ENCODE measurements at places on chromosomes 7 and 10. TPM values are rescaled to one million over a fixed set of nuclear protein-coding genes. Genes with fewer than 3 reads are reported as not detected.

- no peak for DNase-seq
Observed at GRCh38 chr7:36736899-36737211, 12.6 kb upstream of the AOAH start.

DNA sequence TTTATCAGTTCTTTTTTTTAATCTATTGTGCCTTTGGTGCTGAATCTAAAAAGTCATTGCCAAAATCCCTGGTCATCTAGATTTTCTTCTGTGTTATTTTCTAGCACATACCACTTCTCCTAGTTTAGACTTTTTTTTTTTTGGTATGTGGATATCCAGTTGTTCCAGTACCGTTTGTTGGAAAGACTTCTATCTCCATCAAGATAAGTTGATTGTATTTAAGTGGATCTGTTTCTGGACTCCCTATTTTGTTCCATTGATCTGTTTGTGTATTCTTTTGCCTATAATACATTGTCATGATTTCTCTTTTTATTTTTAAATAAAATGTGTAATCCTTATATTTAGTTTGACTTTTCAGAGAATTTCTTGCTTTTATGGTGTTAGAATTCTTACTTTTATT is 35.5 kb downstream of the RSBN1L start:
- DNase-seq: no peak

The OR2A12 gene
- polyA plus RNA-seq: 0.08 TPM

DNA sequence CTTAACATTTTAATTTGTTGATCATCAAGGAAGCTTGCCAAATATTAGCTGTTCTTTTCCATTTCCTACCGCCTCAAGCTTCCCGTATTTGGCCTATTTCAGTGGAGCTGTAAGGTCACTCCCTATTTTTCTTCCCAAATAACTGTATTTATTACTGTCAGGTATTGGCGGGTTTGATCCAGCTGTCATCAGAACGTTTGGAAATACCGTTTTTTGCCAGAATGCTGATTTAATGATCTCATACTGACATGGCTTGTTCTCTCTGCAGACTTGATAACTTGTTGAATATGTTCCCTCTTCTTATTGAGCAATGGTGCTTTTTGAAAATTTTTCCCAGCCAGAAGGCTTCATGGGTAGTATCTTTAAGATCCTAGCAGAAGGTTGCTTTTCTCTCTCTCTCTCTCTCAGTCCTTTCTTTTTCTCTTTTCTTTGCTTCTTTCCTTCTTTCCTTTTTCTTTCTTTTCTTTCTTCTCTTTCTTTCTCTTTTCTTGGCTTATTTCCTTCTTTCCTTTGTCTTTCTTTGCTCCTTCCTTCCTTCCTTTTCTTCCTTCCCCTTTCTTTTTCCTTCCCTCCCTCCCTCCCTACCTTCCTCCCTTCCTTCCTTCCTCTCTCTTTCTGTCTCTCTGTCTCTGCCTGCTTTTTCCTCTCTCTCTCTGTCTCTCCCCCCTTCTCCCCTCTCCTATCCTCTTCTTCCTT is 42.1 kb downstream of the CUX1 start:
- DNase-seq: no peak

The PNLIPRP2 gene
- not detected for polyA plus RNA-seq

DNA sequence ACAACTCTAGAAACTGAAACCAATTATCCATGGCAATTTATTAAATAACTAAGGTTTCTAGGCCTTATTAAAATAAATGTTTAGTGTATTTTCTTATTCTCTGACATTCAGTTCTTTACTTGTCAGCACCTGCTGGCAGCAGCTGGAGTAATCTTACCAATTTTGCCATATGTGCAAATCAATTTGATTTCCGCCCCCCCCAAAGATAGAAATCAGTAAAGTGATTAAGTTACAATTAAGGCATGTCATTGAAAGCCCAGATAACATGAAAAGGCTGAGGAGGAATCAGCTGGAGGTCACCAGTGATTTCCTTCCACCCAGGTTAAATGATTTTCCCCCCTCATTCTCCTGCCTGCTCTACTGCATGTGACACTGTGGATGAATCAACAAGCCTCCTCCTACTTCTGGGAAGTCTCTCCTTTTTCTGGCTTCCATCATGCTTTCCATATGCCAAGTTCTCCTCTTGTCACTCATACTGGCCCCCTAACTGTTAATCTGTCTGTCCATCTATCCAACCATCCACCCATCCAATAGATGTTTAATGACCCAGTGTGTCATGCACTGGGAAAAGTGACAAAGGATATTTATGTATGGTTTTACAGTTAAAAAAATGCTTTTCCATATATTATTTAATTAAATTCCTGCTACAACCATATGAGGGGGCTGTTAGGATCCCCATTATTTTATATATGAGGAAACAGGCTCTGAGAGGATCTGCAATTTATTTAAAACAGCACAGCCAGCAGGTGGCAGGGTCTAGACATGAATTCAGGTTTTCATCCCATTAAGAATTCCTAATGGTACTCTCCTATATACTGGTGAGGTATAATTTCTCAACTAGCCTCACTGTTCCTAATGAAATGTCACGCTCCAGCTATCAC is 116.5 kb downstream of the ATXN7L1 start:
- no peak for DNase-seq

- DNase-seq: peak; percentile 20
Observed at GRCh38 chr10:50224330-50224952, 26.9 kb downstream of the ASAH2 start.

The NPTX2 gene
- polyA plus RNA-seq: 3.3 TPM

The EPO gene
- polyA plus RNA-seq: 0.10 TPM

DNA sequence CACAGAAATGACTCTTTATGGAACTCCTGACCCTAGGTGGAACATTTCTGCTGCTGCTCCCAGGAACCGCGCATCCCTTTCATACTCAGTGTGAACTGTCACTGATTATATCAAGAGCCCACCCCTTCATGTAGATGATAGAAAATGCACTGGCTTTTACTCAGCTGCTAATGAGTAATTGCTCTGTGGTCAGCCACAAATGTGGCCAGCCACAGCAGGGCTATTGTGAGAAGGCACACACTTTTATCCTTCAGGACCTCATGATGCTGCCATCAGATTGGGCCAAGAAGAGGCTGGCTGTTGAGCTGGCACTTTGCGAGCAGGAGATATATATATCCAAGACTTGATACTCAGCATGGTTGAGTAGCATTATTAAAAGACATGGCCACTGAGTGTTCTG is 124.7 kb downstream of the CFAP58 start:
- no peak for DNase-seq

GRCh38 chr7:94514140-94514889 is 4.7 kb downstream of the CASD1 start:
- DNase-seq: no peak

DNA sequence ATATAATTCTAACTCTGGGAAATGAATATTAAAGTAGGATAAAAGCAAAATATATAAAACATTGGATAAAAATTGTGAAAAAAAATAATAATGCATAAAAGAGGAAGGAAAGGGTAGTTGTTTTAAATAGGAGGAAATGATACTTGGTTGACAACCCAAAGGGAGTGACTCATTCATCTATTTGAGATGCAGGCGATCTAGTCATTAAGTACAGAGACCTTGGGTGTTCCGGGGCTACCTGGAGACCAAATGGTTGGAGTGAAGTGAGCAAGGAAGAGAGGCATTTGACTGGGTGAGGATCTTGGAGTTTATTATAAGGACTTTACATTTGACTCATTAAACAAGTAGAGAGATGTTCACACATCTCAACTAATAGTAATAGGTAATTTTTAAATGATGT is 111.0 kb downstream of the LRRTM3 start:
- DNase-seq: no peak

GRCh38 chr10:133528296-133528844 is 1.2 kb downstream of the CYP2E1 start:
- no peak for DNase-seq

The RTKN2 gene
- 13.1 TPM for polyA plus RNA-seq

- DNase-seq: no peak
Observed at GRCh38 chr7:107934991-107935770, 44.2 kb downstream of the DLD start.

GRCh38 chr7:156948361-156948760 is 1.2 kb upstream of the NOM1 start:
- DNase-seq: no peak

The STAG3 gene
- polyA plus RNA-seq: 7.5 TPM

DNA sequence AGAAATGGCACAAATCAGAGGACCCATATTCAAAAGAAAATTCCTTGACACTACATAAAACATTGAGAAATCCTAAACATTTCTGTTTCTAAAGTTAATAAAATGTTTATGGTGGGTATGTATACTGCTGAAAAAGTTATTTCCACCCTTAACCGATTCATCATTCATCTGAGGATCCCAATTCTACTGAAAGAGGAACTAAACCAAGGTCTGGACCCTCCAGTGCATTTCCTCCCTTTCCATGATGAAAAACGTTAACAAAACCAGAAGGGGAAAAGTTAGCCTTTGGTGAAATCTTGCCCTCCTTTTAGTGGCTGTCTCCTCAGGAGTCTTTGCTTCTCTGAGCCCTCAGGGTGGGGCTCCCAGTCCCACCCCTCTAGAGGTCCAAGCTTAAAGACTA is 144.5 kb upstream of the ASAH2 start:
- DNase-seq: no peak

GRCh38 chr7:46569133-46569465 is 648.0 kb upstream of the IGFBP3 start:
- DNase-seq: no peak

DNA sequence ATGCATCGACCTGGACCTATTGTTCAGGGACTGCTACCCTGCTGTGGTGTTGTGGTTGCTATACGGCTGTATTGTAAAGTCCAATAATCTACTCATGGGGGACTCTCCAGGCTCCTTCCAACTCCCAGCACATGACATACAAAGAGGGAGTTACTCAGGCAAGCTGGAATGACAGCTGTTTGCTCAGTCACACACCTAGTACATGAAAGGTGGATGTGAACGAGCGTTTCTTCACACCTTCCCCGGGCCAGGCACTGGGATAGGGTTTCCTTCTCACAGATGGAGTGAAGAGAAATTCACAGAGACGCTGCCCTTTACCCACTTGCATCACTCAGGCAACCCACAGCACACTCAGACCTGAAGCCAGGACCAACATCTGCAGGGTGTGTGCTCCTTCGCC is 215.7 kb downstream of the TNS3 start:
- DNase-seq: no peak

DNA sequence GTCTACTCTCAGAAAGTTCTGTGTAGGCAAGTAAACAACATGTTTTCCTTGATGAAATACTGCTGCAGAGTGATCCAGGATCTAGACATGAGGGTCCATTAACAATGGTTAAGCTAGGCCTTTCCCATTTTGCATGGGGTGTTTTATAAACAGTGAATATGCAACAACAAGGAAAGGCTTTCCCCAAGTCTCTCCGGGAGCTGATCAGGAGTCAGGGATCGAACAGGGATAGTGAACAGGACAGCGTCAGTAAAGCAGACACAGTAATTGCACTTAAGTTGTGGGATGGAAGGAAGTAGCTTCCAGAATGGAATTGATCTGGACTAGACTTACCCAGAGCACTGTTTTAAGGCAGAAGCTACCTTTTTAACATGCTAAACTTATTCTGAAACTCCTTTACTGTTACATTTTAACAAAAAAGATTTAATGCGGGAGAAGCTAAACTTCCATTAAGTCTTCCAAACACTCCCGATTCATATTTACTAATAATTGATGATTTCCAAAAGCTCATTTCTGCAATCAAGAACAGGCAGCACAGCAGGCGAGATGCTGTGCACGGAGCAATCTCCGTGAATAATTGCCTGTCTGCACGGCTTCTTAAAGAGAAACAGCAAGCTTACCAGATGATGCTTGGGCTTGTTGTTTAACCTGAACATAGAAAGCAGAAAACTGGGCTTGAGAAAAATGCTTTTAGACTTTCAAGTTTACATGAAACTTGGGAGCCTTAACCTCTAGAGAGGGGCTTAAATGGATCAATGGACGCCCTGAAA is 50.3 kb upstream of the DOCK1 start:
- no peak for DNase-seq

The LEP gene
- 0.35 TPM for polyA plus RNA-seq

The CYP2C8 gene
- 9.3 TPM for polyA plus RNA-seq

The PRPS1L1 gene
- 0.11 TPM for polyA plus RNA-seq

DNA sequence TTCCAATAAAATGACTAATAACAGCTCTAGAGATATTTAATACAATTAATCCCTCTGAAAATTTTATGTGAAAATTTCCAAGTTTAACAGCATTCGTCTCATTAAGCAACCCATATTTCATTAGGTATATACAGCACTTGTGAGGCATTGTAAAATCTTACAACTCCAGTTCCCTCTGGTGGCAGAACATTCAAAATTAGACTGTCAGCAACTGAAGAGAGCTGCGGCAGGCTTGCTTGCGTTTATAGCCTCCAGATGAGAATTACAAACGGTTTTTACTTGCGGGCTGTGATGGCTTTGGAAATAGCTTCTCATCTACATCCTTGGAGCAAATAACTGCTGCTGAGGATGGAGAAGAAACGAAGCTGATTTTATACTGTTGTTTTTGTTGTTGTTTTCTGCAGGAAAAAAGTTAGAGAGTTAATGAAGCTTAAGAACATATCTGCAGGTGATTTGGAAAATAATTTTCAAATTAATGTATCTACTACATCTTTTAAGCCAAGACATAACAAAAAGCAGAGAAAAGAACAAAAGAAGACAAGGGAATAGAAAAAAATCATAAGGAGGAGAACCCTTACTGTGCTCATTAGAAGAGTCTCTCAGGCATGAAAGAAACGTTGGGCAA is 171.3 kb downstream of the MAGI2 start:
- peak; percentile 29 for DNase-seq

The FBXL13 gene
- 3.4 TPM for polyA plus RNA-seq

- no peak for DNase-seq
Observed at GRCh38 chr7:135390829-135391228, 119.1 kb downstream of the CNOT4 start.

- DNase-seq: no peak
Observed at GRCh38 chr7:117688126-117688525, 185.1 kb downstream of the CTTNBP2 start.

- DNase-seq: no peak
Observed at GRCh38 chr7:27143950-27144780, 684 bp upstream of the HOXA5 start.

DNA sequence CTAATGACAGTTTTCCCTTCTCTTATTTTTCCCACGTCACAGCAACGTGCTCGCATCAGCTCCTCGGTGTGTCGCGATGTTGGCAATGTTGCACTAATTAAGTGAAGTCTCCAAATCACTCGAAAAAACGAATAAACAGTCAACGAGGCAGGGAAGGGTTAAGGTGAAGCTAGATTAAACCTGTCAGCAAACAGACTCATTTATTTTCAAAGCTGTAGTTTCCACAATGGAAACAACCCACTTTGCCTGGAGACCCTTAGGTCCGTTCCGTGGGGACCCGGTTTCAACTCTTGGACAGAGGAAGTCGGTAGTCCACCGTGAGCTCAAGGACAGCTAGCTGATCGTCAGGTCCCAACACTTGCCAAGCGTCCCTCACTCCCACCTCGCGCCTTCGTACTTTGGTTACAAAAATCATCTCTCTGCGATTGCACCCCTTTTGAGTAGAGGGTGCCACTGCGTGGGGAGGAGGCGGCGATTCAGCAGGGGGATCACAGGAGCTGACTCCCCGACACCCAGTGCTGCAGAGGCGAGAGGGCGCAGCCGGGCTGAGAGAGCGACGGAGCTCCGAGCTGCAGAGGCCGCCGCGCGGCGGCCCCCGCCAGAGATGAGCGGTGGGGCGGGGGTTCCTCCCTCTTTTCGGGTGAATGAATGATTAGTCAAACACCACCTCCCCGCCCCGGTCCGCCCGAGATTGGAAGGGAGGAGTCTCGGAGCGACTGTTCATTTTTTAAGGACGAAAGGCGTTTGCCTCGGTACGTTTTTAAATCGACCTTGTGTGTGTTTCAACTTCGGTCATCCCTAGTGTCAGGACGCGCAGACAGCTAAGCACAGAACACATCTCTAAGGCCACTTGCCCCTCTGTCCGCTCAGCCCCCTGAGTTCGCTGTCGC is 1.3 kb upstream of the BMPER start:
- peak; percentile 37 for DNase-seq

Data from left renal cortex interstitium (tissue), 4 donors.